ENCODE measurements at places on chromosomes 16 and 17. TPM values are rescaled to one million over a fixed set of nuclear protein-coding genes. Genes with fewer than 3 reads are reported as not detected.

The OTOP3 gene
- total RNA-seq: not detected

DNA sequence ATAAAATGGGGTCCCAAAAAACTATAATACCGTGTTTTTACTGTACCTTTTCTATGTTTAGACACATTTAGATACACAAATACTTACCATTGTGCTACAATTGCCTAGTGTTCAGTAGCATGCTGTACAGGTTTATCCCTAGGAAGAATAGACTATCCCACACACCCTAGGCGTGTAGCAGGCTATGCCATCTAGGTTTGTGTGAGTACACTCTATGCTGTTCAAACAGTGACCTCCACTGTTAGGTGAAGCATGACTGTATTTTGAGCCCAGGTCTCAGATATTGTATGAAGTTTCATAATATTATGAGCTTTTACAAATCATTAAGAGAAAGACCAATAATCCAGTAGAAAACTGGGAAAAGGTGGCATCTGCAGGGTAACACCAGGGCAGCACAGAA is 23.6 kb downstream of the MILR1 start:
- no peak for DNase-seq

DNA sequence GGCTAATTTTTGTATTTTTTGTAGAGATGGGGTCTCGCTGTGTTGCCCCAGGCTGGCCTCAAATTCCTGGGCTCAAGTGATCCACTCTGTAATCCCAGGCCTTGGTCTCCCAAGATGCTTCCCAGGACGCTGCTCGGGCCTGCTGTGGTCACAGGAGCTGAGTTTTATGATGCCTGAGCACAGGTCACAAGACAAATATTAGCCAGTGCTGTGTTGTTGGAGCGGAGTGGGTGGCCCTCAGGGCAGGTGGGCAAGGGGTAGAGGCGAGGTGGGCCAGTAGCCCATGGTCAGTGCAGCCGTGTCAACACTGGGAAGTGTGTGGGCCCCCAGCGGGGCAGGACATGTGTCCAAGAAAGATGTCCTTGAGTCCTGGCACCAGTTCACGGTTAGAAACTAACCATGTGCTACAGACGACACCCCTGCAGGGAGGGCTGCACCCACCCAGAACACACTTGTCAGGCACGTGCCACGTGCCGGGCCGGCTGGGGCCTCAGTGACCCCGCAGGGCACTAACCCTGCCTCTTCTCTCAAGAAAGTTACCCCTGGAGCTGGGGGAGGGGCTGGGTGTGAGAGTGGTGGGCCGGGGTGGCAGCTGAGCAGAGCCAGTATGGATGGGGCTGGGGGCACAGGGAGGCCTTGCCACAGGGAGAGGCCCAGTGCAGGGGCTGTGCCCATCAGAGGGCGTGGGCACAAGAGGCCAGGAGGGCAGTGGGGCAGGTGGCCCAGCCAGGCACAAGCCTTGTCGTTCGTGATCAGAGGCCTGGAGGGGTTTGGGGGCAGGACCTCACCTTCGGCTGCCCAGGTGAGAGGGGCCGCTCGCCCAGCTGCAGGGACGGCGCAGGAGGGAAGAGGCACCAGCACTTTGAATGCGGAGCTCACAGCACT is 103.1 kb upstream of the CHMP6 start:
- no peak for DNase-seq

DNA sequence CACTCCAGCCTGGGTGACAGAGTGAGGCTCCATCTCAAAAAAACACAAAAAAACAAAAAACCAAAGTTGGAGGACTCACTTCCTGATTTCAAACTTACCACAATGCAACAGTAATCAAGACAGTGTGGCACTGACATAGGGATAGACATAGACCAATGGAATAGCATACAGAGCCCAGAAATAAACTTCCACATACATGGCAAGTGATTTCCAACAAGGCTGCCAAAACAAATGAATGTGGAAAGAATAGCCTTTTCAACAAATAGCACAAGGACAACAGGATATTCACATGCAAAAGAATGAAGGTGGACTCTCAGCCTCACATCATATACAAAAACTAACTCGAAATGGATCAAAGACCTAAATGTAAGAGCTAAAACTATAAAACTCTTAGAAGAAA is 36.8 kb upstream of the RASD1 start:
- DNase-seq: no peak

The FOXC2 gene
- total RNA-seq: 1.3 TPM

DNA sequence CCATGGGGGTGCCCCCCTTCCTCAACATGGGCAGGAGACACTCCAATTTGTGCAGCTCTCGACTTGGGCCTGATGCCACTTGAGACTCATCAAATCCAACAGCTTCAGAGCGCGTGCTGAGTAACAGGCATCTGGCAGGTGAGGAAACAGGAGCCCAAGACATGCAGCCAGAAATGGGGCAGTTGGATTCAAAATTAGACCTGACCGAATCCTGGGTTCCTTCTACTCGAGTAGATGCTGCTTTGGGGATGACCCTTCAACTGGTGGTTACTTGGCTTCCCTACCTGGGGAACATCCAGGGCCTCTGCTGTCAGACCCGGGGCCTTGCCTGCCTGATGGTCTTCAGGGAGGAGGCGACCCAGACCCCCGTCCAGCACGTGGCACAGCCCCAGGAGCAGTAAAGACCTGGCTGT is 488 bp upstream of the NTN3 start:
- DNase-seq: no peak

The GNG13 gene
- not detected for total RNA-seq

DNA sequence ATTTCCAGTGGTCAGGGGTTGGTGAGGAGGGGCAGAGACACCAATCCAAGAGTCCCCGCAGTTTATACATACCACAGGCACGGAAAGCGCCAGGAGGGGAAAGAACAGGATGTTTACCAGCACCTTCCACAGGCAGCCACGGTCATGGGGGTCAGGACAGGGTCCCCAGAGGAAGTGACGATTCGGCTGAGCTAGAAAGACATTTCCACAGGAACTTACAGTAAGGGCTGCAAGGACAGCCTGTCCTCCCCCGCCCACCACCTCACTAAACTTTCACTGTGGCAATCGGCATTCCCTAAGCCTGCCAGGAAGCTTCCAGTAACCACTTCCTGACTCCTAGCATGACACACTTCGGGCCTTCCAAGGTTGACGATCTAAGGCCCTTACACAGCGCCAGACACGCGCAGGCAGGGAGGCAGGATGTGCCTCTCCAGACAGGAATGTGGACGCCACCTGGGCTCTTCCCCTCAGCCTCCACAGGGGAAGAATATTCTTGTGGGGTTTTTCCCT is 1.2 kb upstream of the MT2A start:
- peak; percentile 100 for DNase-seq

GRCh38 chr17:27284811-27285415 is 9.0 kb upstream of the WSB1 start:
- no peak for DNase-seq

DNA sequence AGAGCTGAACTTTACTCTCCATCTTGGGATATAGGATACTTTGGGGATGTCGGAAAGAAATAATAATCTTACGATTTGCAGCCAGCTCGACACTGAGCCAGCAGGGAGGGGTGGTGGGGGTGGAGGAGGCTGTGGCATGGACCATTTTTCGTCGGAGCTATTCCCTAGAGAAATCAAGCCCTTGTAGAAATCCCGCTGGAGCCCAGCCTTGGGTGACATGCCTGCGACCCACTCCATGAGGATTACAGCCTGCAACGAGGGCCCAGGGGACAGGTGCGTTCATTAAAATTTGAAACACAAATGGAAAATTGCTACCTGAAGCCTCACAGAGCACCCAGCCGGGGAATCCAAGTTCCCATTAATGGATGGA is 82.8 kb upstream of the GSE1 start:
- DNase-seq: no peak

- DNase-seq: no peak
Measured at GRCh38 chr17:46774108-46774737, 44.3 kb downstream of the WNT3 start.

DNA sequence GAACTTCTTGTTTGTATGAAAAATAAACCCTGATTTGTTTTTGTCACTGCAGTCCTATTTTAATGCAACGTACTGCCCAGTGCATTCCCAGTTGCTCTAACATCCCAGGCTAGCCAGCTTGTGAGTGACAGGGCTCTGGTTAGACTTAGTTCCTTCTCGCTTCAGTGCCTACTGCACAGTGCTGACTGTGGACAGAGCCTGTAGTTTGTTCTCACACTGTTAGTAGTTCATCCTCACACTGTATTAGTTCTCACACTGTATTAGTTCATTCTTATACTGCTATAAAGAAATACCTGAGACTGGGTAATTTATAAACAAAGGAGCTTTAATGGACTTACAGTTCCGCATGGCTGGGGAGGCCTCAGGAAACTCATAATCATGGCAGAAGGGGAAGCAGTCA is 116.6 kb upstream of the SALL1 start:
- DNase-seq: no peak

The KRT14 gene
- not detected for total RNA-seq

All from RPMI7951 (cell line).